Fibroblast of the aortic adventitia (primary cell): ENCODE measurements at places on chromosomes 1 and 21. TPM values are rescaled to one million over a fixed set of nuclear protein-coding genes. Genes with fewer than 3 reads are reported as not detected.

Gene EPHA10
- not detected in 2 replicates for total RNA-seq

DNA sequence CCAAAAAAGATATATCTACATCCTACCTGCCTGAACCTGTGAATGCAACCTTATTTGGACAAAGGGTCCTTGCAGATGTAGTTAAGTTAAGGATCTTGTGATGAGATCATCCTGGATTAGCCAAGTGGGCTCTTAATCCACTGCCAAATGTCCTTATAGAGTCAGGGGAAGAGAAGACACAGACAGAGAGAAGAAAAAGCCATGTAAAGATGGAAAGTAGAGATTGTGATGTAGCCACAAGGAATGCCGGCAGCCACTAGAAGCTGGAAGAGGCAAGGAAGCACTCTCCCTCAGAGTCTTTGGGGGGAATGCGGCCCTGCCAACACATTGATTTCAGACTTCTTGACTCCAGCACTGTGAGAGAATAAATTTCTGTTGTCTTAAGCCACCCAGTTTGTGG is 16.2 kb downstream of the HSD11B1 start:
- DNase-seq: no peak

- no peak for DNase-seq
Measured at GRCh38 chr1:158793604-158794003, 12.6 kb upstream of the OR6N2 start.

- DNase-seq: peak; percentile 99
Measured at GRCh38 chr1:165696625-165697100, 1.7 kb downstream of the ALDH9A1 start.

GRCh38 chr21:41786509-41786987 is 19.7 kb upstream of the RIPK4 start:
- peak; percentile 73 for DNase-seq

- peak; percentile 19 for DNase-seq
Measured at GRCh38 chr1:78606274-78606673, 14.0 kb upstream of the IFI44L start.

GRCh38 chr1:212189352-212189738 is 95.9 kb upstream of the PPP2R5A start:
- no peak for DNase-seq

Gene PROX1
- 0.36 TPM in 1 of 2 replicates, not detected in the other for total RNA-seq

GRCh38 chr1:57017200-57017599 is 51.4 kb upstream of the C8B start:
- peak; percentile 27 for DNase-seq

Gene POGK
- total RNA-seq: 18.5 and 28.8 TPM in 2 replicates

GRCh38 chr21:43911935-43912487 is 47.0 kb downstream of the AGPAT3 start:
- no peak for DNase-seq

DNA sequence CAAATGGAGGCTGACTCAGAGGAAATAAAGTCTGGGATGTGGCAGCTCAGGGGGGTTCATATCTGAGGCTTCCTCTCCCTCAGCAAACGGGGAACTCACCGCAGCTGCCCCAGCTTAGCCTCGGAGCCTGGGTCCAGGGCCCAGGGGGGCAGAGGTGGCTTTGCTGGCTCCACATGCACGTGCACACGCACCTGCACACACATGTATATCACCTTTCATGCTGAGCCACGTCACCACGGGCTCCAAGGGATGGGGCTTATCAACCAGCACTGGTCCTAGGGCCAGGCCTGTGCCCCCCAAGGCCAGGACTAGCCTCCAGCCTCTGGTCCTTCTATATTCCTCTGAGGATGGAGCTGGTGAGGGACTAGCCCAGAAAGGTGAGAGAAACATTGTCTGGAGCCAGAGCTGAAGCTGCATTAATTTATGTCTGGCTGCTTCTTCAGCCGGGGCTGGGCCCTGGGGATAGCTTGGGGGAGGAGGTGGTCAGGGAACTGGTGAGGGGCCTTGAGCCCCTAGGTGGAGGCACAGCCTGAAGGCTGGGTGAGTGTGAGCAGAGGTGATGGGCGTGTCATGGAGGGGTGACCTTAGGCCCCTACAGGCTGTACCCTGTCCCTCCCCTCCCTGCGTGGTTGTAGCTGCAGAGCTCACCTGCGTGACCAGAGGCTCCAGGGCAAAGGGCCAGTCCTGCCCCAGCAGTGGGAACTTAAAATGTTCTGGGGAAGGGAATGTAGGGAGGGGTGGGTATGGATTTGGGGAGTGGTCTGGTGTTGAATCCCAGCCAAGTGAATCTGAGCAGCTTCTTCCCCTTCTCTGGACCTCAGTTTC is 520.8 kb downstream of the PTPRU start:
- no peak for DNase-seq

Gene C1QTNF12
- total RNA-seq: 0.65 and 1.4 TPM in 2 replicates

DNA sequence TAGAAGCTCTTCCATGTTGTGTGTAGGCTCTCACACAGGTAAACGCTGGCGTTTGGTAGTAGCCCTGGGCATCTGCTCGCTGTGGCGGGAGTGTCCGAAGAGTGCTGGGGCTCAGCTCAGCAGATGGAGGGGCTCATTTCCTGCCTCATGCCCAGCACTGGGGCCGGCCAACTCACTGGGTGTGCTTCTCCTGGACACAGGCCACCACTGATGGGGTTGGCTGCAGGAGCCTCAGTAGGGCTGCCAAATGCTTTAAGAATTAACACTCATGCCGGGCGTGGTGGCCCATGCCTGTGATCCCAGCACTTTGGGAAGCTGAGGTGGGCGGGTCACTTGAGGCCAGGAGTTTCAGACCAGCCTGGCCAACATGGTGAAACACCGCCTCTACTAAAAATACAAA is 20.9 kb downstream of the UQCRHL start:
- peak; percentile 87 for DNase-seq

DNA sequence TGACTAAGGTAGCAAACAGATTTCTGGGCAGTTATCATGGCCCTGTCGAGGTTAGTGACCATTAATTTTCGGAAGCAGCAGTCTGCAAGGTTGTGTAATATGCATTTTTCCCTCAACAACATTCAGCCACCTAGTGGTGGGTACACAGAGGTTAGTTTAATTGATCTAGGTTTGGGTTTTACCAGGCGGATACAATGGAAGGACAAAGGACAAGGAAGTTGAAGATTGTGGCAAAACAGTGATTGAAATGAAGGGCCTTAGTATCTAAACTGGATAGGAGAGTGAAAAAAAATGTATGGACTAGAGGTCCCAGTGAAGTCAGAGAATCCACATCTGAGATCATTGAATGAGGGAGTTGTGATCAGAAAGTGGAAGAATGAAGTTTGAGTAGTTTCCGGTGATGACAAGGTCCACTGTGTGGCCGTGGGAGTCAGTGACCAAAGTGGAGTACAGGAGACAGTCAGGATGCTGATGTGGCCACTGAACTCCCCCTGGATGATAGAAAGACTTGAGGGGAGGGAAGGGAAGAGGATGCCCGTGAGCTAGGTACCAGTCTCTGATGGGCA is 2.8 kb downstream of the ARMH1 start:
- DNase-seq: peak; percentile 65

DNA sequence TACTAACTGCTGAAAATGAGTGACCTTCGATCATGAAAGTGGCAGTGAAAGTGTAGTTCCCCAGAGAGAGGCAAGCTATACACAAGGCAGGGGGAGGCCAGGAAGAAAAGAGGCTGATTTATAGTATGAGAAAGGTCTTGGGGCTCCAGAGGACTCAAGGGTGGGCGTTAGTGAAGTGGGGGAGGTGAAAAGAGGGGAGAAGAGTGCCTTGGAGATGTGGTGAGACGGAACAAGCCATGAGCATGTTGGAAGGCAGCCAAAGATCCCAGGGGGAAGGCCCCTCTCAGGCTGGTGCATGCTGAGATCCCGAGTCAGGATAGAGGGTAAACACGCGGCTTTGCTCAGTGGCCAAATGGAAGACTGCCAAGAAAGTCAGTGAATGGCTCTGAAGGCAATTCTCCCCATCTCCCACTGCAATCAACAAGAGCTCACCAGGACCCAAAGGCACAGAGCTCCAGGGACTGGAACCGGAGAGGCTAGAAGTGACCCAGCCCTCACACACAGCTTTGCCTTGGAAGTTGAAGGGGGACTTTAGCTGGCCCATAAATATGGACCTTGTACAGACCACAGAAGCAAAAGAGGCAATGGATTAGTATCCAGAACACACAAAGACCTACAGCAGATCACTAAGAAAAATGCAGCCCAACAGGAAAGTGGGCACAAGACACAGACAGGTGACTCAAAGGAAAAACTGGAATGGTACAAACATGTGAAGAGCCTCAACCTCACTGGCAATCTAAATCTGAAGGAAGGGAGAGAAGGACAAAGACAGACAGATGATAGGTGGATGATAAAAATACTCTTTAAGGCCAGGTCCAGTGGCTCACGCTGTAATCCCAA is 49.6 kb downstream of the HSF2BP start:
- peak; percentile 68 for DNase-seq

DNA sequence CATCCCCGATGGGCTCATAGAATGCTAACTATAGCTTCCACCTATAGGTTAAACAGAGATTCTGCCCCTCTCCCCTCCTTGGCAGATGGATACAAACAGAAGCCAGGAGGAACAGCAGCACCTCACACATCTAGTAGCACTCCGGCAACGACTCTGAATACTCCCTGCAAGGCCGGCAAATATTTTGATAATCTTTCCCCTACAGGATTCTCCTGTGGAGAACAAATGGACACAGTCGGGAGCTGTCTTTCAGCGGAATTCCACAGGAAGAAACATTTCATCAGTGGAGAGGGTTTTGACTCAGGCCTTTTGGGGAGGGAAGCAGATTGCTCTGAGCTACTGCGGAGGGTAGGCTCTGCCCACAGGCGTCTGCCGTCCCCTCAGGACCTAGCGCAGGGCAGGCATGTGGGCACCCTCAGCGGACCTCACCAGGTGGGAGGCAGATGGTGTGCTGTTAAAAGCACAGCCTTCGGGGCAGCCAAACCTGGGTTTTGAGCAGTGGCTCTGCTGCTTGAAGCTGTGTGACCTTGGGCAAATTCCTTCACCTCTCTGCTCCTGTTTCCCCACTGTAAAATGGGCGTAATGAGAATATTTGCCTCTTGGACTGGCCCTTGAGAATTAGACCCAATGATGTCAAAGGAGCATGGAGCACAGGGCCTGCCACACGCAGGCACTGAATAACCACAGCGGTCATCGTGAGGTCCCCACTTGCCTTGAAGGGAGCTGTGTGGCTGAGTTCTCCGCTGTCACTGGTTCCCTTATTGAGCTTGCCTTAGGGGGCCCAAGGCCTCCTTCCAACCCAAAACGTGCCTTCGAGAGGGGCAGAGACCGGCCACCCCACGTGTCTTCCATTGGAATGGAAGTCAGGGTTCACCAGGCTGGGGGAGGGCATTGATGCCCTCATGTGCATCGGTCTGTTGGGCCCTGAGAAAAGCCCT is 19.2 kb upstream of the BCAR3 start:
- no peak for DNase-seq

- DNase-seq: no peak
Measured at GRCh38 chr1:158105352-158106095, 75.2 kb upstream of the CD1D start.

Gene SH2D2A
- not detected in 2 replicates for total RNA-seq

- DNase-seq: peak; percentile 43
Measured at GRCh38 chr1:22880174-22880601, 92.5 kb downstream of the LACTBL1 start.

- peak; percentile 97 for DNase-seq
Measured at GRCh38 chr1:23691499-23692307, at the start of gene RPL11. Gene RPL11 (plus strand): TSS chr1:23691806. CDS start chr1:23691824, 18 bp downstream.

DNA sequence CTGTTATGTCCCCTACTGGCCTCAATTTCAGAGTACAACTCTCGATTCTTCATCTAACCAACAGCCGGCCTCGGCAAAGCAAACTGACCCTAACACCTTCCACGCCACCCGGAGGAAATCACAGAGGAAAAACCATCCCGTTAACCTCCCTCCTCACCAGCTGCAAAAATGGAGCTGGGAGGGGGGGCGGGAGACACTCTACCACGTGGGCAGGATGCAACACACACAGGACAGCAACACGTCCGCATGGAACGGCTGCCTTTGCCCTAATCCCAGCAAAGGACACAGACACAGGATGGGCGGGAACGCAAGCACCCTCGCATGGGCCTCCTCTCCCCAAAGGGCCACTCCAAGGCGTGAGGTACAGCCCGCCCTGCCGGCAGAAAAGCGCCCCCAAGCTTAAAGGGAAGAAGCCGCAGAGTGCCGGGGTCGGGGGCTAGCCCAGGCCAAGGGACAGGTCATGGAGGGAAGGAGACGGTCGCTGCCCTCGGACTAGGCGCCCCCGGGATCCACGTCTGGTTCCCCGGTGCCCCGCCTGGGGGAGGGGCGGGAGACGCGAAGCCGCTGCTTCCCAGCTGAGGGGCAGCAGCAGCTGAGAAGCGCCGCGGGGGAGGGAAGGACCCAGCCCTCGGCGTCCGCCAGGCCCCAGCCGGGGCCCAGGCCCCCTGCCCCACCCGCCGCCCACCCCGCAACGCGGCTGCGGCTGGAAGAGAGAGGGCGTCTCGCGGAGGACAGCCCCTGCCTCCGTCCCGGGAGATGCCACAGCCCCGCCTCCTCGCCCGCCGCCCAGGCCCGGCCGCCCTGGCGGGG is 590 bp downstream of the FOXJ3 start:
- DNase-seq: peak; percentile 29

GRCh38 chr1:26811708-26812107 is 14.8 kb upstream of the ZDHHC18 start:
- no peak for DNase-seq

DNA sequence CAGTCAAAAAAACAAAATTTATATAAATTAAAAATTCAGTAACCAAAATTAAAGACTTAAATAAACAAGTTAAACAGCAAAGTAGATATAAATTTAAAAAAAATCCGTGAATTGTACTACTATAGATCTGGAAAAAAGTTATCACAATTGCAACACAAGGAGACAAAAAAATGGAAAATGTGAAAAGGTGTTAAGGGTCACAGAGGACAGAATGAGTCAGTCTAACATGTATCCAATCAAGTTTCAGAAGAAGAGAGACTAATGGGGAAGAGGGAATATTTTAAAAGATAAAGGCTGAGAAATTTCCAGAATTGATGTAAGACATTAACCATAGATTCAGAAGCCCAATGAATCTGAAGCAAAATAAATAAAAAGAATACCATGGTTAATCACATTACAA is 46.0 kb downstream of the USP24 start:
- DNase-seq: no peak

Gene DDX59
- 20.3 and 26.4 TPM in 2 replicates for total RNA-seq

DNA sequence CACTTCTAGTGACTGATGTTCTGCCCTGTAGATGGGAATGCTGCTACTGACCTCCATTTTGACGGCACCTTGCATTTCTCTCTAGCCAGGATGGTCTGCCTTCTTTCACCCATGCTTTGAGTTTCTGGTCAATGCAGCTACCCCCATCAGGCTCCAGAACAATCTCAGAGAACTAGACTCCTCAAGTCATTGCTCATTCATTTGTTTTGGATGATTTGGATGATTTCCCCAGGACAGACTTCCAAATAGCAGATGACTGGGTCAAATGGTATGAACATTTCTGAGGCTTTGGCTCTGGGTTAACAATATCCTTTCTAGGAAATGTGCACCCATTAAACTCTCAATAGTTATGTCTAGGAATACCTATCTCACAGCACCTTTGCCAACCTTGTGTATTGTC is 63.9 kb downstream of the CSMD2 start:
- DNase-seq: peak; percentile 91

Gene DNALI1
- total RNA-seq: 7.4 and 13.7 TPM in 2 replicates

GRCh38 chr1:183604038-183604808 is 14.0 kb upstream of the NCF2 start:
- DNase-seq: peak; percentile 51
